ENCODE measurements at places on chromosomes 4 and X.

DNA sequence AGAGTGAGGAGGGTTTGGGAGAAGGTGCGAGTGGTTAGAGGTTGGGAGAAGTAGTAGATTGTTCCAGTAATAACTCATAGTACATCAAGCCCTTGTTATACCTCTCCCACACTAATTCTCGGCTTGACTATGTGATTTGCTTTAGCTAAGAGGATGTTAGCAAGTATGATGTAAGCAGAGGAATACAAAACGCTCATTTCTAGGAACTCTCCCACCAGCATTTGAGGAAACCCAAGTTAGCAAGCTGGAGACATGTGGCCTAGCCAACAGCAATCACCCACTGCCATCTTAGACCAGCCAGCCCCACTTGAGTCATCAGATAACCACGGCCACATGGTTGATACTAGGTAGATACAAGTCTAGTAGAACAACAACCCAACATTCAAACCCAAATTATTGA lies 14.2 kb downstream of the FTHL17 start:
- no peak for DNase-seq

DNA sequence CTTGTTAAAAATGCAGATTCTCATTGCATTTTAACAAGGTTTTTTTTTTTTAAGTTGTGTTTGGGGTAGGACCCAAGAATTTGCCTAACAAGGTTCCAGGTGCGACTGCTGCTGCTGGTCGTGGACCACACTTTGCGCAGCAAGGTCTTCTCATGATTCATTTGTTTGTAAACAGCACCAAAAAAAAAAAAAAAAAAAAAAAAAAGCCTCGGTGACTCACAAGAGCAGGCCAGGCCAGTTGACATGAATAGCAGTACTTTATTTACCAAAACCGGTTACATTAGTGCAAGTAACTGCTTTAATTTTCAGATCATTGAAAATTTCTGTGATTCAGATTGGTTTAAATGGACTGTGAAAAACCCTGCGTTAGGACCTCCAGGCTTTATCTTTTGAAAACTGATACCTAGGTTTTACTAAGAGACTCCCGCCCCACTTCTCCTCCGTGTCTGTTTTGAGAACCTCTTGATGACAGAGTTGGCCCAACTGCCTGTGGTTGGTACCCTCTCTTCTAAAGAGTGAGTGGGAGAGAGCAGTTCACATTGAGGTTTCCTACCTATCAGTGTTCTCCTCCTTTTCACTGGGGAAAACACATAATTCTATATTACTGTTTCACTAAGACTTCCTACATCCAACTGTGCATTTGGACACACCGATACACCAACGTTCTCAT lies 86.2 kb downstream of the PHEX start:
- no peak for DNase-seq

GRCh38 chr4:11281720-11282119 lies 147.0 kb downstream of the HS3ST1 start:
- DNase-seq = no peak

GRCh38 chr4:71549516-71550160 lies 210.8 kb downstream of the SLC4A4 start:
- DNase-seq = no peak

DNA sequence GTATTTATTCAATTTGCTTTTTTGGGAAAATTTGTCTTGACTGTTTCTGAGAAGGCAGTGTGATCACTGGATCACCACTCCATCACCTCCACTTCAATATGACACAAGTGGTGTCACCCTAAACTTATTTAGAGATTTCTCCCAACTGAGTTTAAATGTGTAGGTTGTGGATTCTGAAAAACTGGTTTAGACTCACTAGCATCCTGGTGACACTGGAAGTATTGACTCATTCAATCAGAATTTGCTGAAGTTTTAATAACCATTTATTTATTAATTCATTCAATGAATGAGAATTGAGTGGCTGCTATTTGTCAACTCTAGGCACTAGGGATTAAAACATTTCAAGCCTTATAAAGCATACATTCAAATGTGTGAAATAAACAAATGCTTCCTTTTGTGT lies 819.1 kb upstream of the EPHA5 start:
- no peak for DNase-seq

DNA sequence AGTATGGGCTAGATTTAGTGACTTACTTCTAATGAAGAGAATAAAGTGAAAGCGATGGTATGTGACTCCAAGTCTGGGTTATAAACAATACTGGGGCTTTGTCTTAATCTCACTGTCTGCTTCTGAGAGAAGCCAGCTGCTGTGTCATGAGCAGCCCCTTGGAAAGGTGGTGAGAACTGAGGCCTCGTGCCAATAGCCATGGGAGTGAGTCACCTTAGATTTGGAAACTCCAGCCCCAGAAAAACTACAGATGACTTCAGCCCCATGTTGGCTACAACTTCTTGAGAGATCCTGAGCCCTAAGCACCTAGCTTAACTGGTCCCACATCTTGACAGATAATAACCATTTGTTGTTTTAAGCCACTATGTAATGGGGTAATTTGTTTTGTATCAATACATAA lies 77.6 kb downstream of the CWH43 start:
- no peak for DNase-seq

- no peak for DNase-seq
These were observed 295.6 kb downstream of the SH2D1A start for GRCh38 chrX:124641737-124642491.

DNA sequence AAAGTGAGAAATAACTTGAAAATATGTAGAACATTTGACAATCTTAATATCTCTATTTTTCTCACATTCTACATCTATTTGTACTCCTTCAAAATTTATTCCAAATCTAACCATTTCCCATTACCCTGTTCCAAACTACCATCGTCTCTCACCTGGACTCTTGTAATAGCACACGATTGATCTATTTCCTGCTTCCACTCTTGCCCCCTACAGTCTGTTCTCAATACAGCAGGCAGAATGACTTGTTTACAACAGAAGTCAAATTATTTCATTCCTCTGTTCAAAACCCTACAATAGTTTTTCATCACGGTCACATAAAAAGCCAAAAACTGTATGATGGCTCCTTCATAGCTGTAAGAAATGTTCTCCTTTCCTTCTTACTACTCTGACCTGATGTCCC lies 21.1 kb upstream of the LUZP4 start:
- DNase-seq = no peak

DNA sequence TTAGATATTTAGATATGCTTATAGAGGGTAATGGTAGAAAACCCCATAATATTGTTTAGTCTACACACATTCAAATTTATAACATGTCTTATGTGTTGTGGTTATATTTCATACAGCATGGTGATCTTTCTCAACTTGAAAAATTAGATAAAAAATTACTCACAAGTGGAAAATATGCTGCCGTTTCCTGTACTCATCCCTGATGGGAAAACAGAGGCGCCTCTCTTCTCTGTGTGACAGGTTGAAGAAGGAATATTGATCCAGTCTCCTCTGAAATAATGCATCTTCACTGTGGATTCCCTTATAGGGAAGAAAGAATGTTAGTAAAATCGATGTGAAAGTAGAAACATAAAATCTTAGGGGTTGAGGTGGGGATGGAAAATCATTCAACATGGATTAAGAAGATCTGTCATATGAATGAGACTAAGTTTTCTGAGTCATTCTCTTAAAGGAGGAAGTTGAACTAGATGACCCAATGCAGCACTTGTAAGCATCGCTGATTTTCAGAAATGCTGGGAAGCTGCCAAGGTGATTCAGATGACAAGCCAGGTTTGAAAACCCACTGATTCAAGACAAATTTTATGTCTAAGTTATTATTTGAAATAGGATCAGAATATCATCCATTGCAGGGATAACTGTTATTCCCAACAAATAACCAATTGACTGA lies 70.7 kb downstream of the ANKRD50 start:
- no peak for DNase-seq

DNA sequence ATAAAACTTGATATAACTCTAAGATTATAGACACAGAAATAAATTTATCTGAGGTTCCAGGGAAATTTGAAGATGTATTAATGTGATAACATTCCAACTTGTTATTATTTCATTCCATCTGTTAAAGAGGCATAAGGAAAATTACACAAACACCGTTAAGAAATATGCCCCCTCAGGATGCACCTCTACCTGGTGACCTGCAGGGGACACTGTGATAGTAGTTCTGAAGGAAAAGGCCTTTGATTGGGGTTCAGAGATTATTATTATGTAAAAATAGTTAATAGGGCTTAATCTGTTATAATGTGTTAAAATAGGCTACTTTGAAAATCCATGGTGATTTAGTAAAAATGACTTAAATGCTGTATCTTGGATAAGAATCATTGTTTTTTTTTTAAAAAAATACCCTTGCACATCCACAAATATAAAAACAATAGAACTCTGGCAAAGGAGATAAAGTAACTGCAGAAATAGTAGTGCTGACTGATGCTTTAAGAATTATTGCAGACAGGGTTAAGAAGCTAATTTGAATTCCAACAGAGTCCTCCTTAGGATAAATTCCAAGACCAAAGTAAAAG lies 6.1 kb upstream of the ABRAXAS1 start:
- DNase-seq = no peak

GRCh38 chrX:124268099-124268498 lies 64.4 kb upstream of the TEX13D start:
- no peak for DNase-seq

DNA sequence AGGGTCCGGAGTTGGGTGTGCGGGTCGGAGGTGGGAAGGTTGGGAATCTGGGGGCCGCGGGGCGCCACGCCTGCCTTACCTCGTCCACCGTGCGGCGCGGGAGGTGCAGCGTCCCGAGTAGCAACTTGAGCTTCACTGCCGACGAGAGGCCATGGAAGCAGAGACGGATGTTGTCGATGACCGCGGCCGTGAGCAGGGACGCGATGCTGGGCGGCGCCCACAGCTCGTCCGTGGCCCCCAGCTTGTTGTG lies 178 bp downstream of the NELFA start:
- no peak for DNase-seq

DNA sequence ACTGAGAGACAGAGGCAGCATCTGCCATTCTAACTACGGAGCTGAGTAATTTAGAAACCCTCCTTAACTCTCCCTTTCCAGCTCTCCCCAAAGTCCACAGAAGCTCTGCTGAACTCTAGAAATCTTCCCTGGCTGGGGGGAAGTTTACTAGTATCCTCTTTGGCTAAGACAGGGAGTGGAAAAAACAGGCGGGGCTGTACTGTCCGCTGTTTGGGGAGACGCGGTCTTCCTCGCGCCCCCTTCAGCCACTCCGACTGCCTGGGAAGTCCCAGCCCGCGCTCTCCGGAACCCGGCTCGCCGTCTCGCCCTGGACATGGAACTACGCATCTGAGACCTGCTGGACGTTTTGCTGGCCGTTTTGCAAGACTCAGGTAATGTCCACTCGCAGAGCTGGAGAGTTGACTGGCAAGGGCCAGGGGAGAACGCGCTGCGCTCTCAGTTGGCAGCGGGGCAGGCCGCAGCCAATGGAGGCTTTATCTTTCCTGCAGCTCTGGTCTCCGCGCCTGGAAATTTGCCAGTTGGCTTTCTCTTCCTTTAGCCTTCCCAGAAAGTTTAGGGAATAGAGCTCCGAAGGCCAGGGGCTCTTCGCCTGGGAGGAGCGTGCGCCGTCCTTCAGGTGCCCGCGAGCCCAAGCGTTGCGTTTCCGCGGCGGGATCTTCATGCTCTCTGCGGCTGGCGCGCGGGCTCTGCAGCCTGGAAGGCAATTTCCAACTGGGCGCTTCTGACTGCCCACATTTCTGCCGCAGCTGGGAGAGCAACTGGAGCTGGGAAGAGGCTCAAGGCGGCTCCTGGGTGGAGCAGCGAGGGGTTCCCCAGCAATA lies 892 bp downstream of the IL1RAPL2 start:
- no peak for DNase-seq

DNA sequence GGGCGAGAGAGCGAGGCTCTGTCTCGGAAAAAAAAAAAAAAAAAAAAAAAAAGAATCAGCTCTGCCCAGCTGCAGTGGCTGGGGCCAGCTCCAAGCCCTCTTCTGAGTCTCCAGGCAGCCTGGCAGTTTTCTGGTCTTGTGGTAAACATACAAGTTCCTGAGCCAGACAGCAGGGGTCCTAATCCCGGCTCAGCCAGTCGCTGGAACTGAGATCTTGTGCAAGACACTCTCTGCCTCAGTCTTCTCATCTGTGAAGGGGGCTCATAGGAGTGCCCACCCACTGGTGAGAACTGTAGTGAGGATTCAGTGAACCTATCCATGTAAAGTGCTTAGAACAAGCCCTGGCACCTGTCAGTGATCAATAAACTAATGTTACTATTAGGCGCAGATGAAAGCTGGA lies 41.8 kb downstream of the C4orf50 start:
- no peak for DNase-seq

- no peak for DNase-seq
These were observed 214.0 kb downstream of the CAMK2D start for GRCh38 chr4:113547487-113548042.

GRCh38 chr4:42985976-42986375 lies 93.5 kb downstream of the GRXCR1 start:
- no peak for DNase-seq

- DNase-seq = no peak
These were observed 4.1 kb upstream of the FAM200B start for GRCh38 chr4:15677507-15677988.

DNA sequence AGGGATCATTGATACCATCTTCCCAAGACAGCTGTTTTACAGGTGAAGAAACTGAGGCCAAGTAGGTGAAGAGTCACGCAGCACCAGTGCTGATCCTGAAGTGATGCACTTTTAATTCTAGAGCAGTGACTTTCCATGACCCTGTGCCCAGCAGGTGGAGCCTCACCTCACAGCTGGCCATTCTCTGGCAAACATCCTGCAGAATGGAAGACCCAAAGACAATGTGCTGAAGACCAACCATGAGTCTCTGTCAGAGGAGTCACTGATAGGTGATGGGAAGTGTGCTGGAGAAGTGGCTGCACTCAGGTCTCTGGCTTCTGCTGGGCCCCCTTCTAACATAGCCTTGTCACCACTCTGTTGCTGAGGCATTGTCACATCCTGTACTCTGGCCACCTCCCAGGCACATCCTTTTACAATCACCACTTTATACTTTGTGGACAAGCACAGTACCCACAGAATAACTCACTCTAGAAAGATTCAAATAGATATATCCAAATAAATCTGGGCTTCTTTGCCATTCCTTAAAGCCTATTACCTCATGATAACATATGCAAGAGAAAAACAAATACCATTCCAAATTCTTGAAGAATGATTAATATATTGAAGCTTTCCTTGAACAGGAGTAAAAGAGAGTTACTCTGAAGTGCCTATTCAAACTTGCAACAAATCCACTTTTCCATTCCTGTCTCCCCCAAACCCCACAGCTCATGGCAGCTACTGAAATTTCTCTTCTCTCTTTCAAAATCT lies 64.1 kb upstream of the SCOC start:
- DNase-seq = no peak
